AG10803 (cell line): ENCODE measurements at places on chromosomes 3 and 15.

GRCh38 chr3:138653567-138653966, 45.0 kb downstream of the FAIM start:
- DNase-seq = no peak

DNA sequence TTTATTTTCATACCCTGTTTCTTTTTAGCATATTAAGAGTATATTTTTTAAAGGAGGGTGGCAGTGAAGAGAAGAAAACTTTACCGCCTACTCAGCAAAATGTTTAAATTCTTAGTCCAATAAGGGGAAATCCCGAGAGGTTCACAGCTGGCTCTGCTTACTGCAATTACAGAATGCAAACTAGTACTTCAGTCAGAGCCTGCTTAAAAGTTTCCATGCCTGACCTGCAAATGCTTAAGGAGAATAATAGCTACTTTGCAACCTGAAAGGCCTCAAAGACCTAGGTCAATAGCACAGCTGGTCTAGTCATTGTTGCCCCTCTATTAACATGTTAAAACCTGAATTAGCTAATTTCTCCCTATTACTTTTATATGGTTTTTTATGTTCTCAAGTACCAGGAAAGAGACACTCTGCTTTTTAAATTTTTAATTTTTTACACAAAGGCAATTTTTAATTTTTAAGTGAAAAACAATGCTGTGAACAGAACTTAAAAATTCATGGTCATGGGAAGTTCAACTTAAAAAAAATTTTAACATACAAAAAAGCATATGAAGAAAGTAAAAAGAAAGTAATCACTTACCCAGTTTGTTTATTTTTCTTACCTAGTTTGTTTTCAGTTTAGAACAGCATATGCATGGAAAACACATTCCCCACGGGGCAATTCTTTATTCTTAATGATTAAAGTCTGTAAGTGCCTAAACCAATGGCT, 79.2 kb downstream of the P3H2 start:
- peak; percentile 32 for DNase-seq

GRCh38 chr3:44427683-44428082, 49.8 kb downstream of the ZNF445 start:
- DNase-seq = no peak

DNA sequence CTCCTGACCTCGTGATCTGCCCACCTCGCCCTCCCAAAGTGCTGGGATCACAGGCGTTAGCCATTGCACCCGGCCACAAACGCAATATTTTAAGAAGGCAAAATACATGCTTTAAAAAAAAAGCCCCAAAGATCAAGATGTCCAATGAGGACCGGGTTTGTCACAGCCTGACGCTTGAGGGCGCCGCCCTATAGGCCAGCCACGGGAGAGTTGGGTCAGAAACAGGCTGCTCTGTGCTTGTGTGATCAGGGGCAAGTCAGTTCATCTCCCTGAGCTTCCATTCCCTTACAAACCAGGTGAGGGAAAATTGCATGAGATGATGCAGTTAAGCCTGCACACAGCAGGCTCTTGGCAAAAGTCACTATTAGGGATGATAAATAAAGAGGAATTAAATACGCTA, 23.9 kb downstream of the FAM174B start:
- DNase-seq = no peak

GRCh38 chr15:70358871-70359647, 261.3 kb upstream of the TLE3 start:
- DNase-seq = no peak

DNA sequence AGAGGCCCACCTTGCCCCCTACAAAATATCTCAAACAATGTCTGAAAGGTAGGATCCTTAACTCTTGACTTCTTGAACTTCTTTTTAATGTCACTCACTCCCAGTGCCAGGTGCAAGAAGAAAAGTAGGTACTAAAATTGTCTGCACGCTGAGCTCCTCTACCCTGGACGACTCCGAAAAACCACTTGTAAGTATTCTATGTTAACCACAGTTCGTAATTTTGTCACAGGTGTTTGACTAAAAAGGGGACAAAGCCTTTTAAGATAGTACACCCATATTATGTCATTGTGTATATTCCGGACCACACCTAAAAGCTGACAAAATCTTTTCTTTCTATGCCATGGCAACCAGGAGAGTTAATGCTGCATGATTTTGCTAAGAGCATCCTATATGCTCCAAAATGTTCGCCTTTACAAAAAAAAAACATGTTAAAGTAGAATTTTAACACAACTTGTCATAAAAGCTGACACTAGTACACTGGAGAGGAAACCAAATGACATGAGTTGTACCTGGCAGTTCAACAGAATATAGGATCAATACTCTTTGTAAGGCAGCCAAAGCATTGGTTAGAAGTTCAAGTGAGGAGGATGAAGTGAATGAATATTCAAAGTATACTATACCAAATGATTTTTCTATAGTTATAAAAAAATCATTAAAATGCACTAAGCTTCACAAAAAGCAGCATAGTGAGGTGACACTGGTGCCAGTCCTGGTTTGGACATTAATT, 210.5 kb downstream of the FOXP1 start:
- no peak for DNase-seq

DNA sequence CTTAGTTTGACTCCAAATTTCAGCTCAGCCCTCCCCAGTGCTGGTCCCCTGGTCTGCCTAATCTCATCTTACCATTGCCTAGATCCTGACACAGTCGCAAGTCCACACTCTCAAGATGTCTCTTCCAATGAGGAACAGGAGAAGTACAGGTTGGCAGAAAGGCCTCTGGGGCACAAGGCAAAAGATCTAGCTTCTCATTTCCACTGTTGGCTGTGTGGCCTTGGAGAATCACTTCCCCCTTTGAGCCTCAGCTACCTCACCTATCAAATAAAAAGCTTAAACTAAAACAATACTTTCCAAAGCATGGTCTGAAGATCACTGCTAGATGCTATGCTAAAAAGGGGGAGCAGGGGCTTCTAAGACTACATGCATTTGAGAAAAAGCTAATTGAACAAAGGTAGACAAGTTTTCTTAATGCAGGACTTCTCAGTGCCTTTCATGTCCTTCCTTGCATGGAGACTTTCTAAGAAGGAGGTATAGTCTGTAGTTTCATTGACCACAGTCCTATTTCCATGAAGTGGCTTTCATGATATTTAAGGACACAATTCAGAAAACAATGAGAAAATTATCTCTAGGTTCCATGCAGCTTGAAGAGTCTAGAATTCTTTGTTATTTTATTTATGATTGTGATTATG, 118.0 kb upstream of the RAD18 start:
- DNase-seq = no peak

GRCh38 chr3:55782807-55783206, 295.7 kb upstream of the WNT5A start:
- no peak for DNase-seq

DNA sequence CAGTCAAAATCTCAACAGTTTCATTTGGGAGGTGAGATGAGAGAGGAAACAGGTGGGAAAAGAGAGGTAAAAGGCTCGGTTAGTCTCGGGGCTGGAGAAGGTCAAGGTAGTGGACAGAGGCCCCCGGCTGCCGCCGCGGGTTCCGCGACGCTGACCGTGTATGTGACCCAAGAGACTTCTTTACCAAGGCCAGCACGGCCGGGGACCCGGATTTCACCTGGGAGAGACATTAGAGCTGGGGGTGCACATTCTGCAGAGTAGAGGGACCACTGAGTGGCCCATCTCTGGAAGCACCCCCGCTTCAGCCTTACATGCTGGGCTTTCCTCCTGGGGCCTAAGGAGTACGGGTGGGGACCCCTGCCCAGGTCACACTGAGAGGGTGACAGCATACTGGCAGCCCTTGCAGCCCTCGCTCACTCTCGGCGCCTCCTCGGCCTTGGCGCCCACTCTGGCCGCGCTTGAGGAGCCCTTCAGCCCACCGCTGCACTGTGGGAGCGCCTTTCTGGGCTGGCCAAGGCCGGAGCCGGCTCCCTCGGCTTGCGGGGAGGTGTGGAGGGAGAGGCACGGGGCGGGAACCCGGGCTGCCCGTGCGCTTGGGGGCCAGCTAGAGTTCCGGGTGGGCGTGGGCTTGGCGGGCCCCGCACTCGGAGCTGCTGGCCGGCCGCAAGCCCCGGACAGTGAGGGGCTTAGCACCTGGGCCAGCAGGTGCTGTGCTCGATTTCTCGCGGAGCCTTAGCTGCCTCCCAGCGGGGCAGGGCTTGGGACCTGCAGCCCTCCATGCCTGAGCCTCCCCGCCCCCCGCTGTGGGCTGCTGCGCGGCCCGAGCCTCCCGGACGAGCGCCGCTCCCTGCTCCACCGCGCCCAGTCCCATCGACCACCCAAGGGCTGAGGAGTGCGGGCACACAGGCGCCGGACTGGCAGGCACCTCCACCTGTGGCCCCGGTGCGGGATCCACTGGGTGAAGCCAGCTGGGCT, 41.3 kb upstream of the RPL32 start:
- DNase-seq = no peak

DNA sequence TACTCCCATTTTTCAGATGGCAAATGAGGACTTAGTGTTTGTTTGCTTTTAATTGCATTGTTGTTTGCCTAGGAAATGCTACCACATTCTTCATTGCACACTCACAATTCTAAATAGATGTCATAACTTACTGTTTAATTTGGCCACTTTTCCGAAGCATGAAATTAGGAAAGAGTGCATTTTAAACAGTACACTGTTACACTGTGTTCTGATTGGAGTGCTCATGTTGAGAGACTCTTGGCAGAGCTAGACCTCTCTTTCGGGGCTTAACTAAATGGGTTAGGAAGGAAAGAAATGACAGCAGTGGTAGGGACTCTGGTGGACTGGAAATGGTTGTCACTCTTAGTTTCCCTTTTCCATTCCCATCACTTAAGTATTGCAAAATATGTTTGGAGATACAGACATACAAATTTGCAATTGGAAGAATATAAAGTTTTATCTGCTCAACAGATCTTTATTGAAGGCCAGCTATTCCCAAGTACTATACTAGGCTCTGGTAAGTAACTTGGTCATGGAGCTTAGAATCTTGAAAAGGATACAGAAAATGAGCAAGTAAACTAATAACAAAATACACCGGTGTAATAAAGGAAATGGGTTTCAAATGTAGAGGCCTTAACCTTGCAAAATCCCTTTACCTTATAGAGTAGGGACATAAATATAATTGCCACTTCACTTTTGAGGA, 90.2 kb downstream of the DCUN1D1 start:
- DNase-seq = no peak

DNA sequence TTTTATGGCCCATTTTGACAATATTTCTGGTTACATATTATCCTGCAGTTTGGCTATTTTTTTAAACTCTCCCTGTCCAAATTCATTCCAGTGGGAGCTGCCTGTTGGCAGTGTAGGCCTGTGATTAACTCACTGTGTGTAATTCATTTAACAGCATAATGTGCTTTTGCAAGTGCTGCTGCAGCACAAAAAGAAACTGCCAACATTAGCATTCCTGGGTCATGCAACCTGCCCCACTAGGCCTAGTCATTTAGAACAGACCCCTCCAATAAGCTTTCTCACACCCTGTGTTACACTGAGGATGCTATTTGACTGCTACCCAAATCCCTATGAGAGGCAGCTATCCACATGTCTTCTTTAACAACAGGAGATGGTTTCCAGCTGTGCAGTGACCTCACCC, 251.2 kb upstream of the UBE2E2 start:
- no peak for DNase-seq

DNA sequence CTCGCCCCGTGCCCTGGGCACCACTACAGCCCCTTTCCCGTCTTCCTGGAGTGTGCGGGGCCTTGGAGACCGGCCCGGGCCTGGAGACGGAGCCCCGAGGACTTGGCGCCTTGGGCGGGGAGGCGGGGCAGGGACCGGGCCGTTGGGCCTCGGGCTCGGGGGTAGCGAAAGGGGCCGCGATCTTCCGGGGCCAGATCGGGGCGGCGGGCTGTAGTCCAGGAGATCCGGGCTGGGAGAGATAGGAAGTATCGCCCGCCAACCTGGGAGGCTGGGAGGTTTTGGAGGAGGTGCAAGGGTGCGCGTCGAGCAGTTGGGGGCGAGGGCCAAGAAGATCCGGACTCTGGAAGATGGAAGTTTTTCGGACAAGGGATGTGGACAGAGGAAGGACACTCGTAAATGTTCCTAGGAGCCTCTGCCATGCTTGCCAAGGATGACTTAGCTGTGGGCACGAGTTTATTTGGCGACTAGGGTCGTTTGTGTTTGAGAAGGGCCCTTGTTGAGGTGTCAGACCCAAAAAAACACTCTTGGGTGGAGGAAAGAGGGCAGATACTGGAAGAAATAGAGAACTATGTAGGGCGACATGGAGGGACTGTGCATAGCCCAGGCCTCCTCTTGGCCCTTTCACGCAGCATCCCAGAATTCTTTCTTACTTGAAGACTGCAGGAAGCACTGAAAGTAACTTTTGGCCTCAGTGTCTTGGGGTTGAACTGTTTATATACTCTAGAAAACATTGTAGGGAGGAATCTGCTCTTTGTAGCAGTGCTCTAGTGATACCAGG, 712 bp downstream of the RTF1 start:
- peak; percentile 22 for DNase-seq

GRCh38 chr3:132703733-132704132, 18.5 kb downstream of the NPHP3 start:
- DNase-seq = no peak

- DNase-seq = no peak
These were observed 81.1 kb upstream of the VGLL4 start for GRCh38 chr3:11724615-11725339.
